ENCODE measurements at places on chromosomes 11 and 22.

GRCh38 chr11:129451524-129451923 lies 75.9 kb downstream of the BARX2 start:
- no peak for DNase-seq

DNA sequence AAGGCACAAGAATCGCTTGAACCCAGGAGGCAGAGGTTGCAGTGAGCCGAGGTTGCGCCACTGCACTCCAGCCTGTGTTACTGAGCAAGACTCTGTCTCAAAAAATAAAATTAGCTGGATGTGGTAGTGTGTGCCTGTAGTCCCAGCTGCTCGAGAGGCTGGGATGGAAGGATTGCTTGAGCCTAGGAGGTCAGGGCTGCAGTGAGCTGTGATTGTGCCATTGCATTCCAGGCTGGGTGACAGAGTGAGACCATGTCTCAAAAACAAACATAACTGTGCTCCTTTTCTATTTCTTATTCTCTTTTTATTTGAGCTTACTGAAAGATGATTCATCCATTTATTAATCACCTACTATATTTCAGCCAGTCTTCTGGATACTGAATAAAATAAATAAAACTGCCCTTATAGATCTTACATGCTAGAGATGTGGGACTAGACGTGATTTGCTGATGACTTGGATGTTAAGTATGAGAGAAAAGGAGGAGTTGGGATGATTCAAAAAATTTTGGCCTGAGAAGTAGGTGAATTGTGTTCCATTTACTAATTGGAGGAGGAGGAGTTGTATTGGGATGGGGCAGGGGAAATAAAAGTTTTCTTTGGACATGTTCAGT lies 18.0 kb downstream of the PAAF1 start:
- DNase-seq = peak; percentile 40

DNA sequence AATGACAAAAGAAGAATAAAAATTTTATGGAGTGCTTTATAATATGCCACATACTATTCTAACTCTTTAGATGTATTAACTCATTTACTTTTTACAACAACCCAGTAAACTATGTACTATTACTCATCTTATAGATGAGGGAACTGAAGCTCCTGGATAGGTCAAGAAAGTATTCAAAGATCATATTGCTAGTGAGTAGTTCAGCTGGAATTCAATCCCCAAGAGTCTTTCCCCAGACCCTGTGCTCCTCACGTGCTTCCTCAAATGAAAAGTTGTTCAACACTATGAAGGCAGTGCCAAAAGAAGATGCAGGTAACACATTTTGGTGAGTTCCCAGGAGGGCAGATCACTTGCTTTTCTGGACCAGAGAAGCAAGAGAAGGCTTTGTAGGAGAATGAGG lies 46.8 kb downstream of the BTG4 start:
- no peak for DNase-seq

DNA sequence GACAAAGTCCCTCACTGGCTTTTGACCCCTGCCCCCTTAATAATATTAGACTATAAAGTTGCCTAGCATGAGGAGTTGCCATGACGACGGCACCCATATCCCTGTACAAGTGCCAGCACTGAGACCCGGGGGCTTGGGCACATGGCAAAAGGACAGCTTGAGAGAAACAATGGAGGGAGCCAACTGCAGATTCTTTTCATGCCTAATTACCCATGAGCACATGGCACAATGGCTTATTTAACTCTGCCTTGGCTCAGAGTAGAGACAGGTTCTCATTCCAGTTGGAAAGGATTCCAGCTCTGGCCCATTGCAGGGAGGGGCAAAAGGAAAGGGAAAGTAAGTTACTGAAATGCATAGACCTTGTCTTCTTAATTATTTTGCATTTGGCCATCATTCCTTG lies 261.2 kb upstream of the UBASH3B start:
- DNase-seq = no peak

GRCh38 chr22:32607086-32607485 lies 132.5 kb downstream of the FBXO7 start:
- DNase-seq = no peak
